ENCODE measurements at places on chromosomes 2 and 18. TPM values are rescaled to one million over a fixed set of nuclear protein-coding genes. Genes with fewer than 3 reads are reported as not detected.
A peak's percentile ranks its signal among the peaks of the same experiment; 100 is the strongest.

- DNase-seq: no peak
These were observed 13.3 kb upstream of the DUSP2 start for GRCh38 chr2:96158554-96158940.

Gene MSH6
- total RNA-seq: 82.5 TPM

Gene ST6GAL2
- total RNA-seq: 0.09 TPM

- DNase-seq: no peak
These were observed 34.5 kb upstream of the SIX3 start for GRCh38 chr2:44906972-44907371.

Gene LYG1
- 0.09 TPM for total RNA-seq

Gene TRAK2
- 74.7 TPM for total RNA-seq

DNA sequence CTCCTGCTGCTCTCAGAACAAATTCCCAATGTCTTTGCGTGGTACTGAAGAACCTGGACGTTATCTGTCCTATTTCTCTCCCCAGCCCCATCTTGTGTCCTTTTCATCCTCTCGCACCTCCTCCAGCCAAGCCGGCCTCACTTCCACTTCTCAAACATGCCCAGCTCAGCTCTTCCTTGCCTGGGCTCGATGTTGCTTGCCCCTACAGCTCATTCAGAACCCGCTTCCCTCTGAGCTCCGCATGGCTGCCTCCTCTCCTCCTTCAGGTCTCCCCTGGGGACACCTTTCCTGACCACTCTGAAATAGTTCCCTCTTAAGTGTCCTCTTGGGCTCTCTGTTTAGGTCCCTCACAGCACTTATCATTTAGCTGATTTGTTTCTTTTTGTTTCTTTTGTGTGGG lies 6.7 kb upstream of the SMARCAL1 start:
- no peak for DNase-seq

DNA sequence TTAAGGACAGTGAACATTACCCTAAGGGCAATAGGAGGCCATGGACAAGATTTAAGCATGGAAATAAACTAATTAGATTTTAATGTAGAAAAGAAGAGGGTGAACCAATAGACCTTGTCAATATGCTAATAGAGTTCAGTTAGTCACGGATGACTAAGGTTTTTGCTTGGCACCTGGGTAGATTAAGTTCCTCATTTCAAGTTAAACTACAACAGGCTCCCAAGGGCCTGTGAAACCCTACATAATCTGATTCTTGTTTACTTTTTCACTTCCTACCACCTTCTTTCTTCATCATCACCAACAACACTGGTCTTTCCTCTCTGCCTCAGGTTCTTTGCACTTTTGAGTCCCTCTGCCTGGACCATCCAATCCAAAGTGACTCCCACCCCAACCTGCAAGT lies 14.8 kb downstream of the SP110 start:
- no peak for DNase-seq

- no peak for DNase-seq
These were observed 42.7 kb upstream of the CDH19 start for GRCh38 chr18:66646609-66647008.

- DNase-seq: peak; percentile 46
These were observed 9.5 kb downstream of the COPS7B start for GRCh38 chr2:231795525-231796327.

DNA sequence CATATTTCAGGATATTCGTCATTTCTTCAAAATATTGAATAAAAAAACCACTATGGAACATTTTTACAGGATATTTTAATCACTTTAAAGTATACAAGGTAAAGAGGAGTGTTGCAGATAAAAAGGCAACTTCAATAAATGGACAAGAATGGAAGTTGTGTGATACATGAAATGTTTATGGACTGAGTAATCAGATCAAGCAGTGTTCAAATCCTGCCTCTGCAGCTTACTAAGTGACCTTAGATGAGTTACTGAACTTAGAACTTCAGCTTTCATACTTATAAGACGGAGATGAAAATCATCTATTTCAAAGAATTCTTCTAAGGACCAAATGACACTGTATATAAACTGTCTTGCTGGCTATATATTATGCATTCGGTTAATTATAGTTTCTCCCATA lies 87.2 kb downstream of the LNPK start:
- DNase-seq: no peak

DNA sequence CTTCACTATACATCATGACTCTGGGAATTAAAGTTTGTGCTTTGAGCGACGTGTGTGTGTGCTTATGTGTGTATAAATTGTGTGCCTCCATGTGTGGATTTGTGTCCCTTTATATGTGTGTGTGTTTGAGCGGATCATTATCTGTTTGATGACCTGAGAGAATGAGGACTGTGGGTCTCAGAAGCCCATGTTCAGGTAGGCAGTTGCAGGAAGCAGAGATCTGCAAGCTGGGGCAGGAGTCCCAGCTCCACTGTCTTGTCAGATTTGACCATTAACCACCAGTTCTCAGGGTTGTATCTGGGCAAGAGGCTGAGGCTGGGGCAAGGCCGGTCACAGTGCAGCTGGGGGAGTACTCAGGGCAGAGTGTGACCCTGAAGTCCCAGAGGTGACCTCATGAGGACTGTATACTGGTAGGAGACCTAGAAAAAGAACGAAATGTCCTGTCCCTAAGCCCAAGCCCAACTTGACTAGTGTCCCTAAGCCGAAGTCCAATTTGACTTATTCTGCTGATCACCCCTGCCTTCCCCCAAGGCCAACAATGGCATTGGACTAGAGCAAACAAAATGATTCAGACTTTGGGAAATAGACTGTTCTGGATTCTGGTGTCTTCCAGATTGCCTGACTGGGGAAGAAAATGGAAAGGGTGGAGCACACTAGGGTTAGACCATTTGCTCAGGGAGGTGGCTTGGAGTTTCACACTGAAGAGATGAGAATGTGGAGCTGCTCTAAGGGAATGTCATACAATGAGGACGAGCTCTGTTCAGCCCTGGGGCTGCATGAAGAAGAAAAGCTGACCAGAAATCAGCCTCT lies 28.1 kb downstream of the RHOB start:
- no peak for DNase-seq

DNA sequence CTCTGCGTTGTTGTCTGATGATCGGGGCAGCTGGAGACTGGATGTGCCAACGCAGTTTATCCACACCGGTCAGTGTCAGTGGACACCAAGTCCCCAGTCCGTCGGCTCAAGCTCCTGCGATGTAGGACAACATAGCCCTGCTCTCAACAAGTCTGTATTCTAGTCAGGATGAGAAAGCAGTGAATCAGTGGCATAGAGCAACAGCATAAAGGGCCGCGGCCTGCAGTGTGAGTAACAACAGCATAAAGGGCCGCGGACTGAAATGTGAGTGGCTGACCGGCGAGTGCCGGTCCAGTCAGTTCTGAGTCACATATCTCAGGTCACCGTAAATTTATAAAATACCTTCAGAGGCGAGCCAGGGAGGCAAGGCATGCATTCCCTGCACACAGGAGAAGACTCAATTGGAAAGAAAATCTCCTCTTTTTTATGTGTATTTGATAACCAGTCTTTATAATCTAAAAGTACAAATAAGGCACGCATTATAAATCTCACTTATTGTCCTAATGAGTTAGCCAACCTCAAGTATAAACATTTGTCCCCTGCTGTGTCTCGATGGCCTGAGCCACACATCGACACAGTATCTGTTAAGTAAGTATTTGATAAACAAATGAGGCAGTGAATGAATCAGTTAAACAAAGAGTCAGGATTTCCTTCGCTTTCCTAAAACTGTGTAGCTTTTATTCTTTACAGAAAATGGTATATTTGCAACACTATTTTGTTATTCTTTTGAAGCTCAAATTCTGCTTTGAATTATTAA lies 33.8 kb upstream of the NFATC1 start:
- peak; percentile 16 for DNase-seq

Gene ERBB4
- 0.16 TPM for total RNA-seq

DNA sequence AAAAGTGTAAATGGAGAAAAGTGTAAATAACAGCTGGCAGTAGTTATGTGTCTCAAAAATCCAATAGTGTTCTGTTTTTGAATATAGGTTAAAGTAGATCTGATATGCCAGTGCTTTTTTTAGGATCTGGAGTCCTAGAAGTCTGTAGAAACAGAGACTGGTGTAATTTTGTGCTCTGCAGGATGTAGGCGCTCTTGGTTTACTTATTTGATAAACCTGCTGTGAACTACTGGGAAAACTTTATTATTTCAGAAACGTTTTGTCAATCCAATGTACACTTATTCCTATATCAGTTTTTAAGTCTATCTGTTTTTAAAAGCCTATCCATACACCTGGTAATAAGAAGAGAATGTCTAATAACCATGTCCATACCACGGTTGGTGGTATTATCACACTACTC lies 530.8 kb upstream of the ZNF804A start:
- no peak for DNase-seq

Gene SLC11A1
- 0.09 TPM for total RNA-seq

DNA sequence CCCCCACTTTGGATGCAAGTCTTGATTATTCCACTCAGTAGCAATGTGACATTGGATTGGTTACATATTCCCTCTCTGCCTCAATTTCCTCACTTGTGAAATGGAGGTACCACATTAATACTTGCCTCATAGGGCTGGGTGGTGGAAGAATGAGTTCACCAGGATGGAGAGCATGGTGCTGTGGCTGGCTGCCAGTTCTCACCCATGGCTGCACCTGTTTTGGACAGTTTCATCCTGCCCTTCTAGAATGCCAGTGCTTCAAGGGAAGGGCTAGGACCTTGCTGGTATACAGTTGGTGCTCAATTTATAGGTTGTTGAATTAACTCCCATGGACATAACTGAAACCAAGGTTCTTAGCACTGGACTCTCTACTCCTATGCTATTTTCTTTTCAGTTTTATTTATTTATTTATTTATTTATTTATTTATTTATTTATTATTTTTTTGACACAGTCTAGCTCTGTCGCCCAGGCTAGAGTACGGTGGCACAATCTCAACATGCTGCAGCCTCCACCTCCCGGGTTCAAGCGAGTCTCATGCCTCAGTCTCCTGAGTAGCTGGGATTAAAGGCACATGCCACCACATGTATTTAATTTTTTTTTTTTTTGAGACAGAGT lies 5.3 kb upstream of the SH3RF3 start:
- DNase-seq: no peak

Gene ADCY3
- total RNA-seq: 42.0 TPM

- peak; percentile 9 for DNase-seq
These were observed 51.3 kb downstream of the C2orf76 start for GRCh38 chr2:119315241-119315925.

GRCh38 chr18:10124967-10125366 lies 211.2 kb downstream of the VAPA start:
- DNase-seq: no peak

DNA sequence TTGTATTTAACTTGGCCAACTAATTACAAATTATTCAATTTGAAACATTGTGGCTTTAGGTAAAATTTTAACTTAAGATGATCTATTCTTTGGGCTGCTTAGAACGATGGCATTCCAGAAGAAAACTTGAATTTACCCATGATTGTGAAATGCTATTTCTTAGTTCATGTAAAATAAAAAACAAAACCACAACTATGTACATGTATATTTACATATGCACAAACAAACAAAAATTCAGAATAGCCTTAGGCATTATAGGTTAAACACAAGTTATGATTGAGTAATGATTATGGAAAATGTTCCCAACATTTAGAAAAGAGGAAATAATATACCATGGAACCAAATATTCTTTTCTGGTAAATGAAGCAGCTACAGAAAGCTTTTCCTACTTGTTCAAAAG lies 3.5 kb upstream of the SMCHD1 start:
- no peak for DNase-seq

DNA sequence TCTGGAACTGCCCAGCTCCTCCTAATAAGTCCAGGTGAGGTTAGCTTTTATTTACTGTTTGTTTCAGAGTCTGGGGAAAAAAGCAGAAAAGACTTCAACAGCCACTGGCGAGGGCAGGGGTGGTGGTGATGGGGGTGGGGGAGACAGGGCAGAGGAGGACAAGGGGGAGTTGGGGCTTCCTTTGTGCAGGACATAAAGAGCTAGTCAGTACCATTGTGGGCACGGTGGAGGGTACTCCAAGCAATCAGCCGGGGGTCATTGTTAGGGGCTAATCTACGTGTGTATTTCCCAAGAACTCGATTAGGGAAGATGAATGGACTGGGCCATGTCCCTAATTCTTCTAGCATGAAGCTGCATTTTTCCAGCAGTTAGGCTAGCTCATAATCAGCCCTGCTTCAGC lies 2.8 kb upstream of the RAX start:
- DNase-seq: no peak

DNA sequence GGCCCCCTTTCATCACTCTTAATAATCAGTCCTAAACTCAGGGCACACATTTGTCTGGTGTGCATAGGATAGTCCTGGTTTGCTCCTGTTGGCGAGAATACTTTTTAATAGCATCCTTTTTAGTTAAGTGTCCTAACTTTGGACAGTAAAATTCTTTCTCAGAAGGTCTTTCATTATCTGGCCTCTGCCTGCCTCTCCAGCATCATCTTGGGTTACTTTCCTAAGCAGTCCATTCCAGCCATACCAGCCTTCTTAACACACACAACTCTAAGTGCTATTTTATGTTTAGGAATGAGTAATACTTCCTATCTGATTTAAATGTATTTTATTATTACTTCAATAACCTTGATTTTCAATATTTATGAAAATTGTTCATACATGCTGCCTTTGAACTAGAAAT lies 151.0 kb downstream of the ACOXL start:
- peak; percentile 2 for DNase-seq

DNA sequence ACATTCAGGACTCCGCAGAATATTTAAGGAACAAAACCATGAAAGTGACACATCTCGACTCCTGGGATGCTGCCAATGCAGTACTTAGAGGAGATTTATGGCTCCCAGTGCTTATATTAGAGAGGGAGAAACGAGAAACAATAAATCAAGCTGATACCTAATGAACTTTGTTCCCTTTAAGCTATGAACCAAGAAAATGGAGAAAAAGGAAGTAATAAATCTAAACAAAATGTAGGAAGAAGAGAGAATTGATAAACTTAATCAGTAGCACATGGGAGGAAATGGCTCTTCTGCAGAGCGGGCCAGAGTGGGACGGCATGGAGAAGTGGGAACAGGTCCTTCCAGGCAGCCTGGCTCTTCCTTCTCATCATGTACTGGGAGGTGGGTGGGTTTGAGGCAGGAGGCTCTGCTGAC lies 42.7 kb downstream of the NPPC start:
- DNase-seq: peak; percentile 23

DNA sequence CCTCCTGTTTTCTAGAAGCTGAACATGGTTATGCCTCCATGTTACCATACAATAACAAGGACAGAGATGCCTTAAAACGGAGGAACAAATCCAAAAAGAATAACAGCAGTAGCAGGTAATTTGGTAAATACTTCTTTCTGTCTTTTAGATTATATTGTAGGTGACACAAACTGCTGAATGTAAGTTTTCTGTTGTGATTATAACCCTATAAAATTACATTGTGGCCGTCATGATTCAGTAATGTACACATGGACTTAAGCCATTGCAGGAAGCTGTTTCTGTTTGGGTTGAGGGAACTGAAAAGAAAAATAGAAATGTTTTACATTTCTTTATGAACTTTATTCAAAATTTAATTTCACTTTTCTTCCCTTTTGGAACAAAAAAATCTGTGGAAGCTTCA lies 1.2 kb downstream of the MXD1 start:
- no peak for DNase-seq
